ENCODE measurements at places on chromosomes 11 and 22. TPM values are rescaled to one million over a fixed set of nuclear protein-coding genes. Genes with fewer than 3 reads are reported as not detected.
A peak's percentile ranks its signal among the peaks of the same experiment; 100 is the strongest.

DNA sequence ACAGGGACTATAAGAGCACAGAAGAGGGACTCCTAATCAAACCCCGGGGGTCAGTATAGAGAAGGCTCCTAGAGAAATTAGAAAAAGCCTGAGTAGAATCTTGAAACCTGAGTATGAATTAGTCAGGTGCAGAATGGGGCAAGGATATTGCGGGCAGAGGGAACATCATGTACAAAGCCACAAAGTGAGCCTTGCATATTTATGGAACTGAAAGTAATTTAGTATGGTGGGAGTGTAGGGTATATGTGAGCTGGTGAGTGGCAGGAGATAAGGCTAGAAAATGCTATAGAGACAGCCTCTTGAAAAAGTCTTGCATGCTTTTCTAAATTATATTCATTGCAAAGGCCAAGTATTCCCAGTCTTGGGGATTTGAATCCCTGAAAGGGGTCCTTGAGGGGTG, 93.7 kb downstream of the STIM1 start:
- H3K27ac ChIP-seq = no peak overlapping the region
- no peak overlapping the region for H3K4me3 ChIP-seq
- peaks cover 69% of the 10 kb centered on the region for H3K4me1 ChIP-seq
- no peaks in the 10 kb centered on the region for H3K36me3 ChIP-seq
- no peak for DNase-seq
- H3K27me3 ChIP-seq = no peaks in the 10 kb centered on the region

DNA sequence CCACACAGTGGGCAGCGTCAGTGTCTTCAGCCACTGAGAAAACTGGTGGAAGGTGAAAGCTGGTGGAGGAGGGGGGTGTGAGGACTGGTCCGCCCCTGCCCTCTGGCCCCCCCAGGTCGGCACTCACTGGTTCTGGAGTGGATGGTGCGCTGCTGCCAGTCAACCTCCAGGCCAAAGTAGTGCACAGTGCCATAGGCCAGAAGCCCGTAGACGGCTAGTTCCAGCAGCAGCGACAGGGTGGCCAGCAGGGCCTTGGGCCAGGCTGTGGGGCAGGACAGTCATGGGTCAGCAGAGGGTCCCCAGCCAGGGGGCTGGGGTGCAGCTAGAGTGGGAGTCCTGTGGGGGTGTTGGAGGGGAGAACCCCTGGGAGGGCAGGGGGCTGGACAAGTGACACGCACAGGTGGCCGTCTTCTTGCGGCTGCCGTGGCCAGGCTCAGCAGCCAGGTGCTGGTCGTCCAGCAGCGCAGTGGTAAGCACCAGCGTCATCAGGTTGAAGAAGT, 2.2 kb downstream of the LMF2 start:
- H3K36me3 ChIP-seq = peaks cover 42% of the 10 kb centered on the region
- no peak for DNase-seq
- no peaks in the 10 kb centered on the region for H3K27me3 ChIP-seq
- no peak overlapping the region for H3K27ac ChIP-seq
- H3K4me3 ChIP-seq = no peak overlapping the region
- H3K4me1 ChIP-seq = peaks cover 17% of the 10 kb centered on the region

- no peaks in the 10 kb centered on the region for H3K36me3 ChIP-seq
- H3K4me3 ChIP-seq = no peak overlapping the region
- no peaks in the 10 kb centered on the region for H3K4me1 ChIP-seq
Observed at GRCh38 chr11:36346562-36347383, 50.7 kb downstream of the PRR5L start.

DNA sequence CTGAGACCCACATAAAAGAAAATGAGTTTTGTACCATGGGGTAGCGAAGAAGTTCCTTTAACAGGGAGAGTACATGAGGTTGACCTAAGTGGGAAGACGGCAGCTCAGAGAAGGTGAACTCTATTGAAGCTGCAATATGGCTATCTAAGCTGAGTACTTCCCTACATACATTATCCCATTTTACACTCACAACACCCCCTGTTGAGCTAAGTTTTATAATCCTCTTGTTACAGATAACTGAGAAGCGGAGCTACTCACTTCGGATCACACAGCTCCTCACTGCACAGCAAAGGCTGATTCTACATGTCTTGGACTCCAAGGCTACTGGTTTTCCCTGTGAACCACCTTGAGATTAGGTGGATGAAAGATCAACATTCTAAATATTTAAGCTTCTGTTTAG, 8.2 kb upstream of the PIWIL4 start:
- no peak for DNase-seq
- peaks cover 31% of the 10 kb centered on the region for H3K4me1 ChIP-seq
- no peak overlapping the region for H3K4me3 ChIP-seq
- peak overlapping the region; percentile 54 for H3K27ac ChIP-seq

The TYR gene
- not detected for total RNA-seq

DNA sequence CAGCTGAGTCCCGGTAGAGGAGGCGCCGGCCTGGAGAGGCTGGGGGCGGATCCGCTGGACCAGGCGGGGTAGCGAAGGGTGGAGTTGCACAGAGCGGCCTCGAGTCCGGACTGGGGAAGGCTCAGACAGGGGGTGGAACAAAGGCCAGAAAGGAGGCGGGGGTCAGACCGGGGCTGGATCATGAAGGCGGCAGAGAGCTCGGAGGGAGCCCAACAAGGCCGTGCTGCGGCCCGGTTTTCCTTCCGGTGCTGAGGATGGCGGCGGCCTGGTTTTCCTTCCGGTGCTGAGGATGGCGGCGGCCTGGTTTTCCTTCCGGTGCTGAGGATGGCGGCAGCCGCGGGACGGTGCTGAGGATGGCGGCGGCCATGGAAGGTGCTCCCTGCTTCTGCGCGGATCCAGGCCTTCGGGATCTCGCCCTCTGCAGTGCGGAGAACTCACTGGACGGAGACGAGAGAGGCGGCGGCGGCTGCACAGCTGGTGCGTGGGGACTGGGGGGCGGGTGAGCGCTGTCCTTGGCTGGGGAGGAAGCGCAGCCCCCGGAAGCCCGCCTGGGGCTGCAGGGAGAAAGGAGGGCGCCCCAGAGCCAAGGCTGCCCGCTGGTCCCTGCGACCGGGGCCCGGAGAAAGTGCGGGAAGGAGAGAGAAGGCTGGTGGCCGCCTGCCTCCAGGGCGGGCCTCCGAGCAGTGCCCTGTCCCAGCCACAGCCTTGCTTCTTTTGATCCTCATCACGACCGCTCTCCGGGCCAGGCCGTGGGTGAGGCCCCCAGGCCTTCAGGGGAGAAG, 350.4 kb upstream of the B3GAT1 start:
- no peaks in the 10 kb centered on the region for H3K4me1 ChIP-seq
- no peaks in the 10 kb centered on the region for H3K36me3 ChIP-seq
- H3K27ac ChIP-seq = no peak overlapping the region
- no peak overlapping the region for H3K4me3 ChIP-seq
- peaks cover 11% of the 10 kb centered on the region for H3K27me3 ChIP-seq

GRCh38 chr11:117345039-117345438, 17.4 kb downstream of the CEP164 start:
- H3K4me3 ChIP-seq = no peak overlapping the region
- H3K36me3 ChIP-seq = peaks cover 66% of the 10 kb centered on the region
- no peak for DNase-seq
- H3K27ac ChIP-seq = no peak overlapping the region
- H3K4me1 ChIP-seq = no peaks in the 10 kb centered on the region

- no peaks in the 10 kb centered on the region for H3K27me3 ChIP-seq
- no peaks in the 10 kb centered on the region for H3K4me1 ChIP-seq
- peaks cover 53% of the 10 kb centered on the region for H3K36me3 ChIP-seq
- no peak for DNase-seq
- no peak overlapping the region for H3K27ac ChIP-seq
Observed at GRCh38 chr22:29559853-29560252, 6.3 kb upstream of the THOC5 start.

The SERHL2 gene
- 3.0 TPM for total RNA-seq

The KRTAP5-2 gene
- not detected for total RNA-seq

GRCh38 chr22:31739795-31740201, 10.1 kb downstream of the PRR14L start:
- H3K36me3 ChIP-seq = peaks cover 34% of the 10 kb centered on the region
- peaks cover 43% of the 10 kb centered on the region for H3K4me1 ChIP-seq
- H3K4me3 ChIP-seq = no peak overlapping the region
- H3K27ac ChIP-seq = peak overlapping the region; percentile 63
- DNase-seq = no peak
- H3K27me3 ChIP-seq = no peaks in the 10 kb centered on the region

- no peak overlapping the region for H3K4me3 ChIP-seq
- H3K27ac ChIP-seq = no peak overlapping the region
Observed at GRCh38 chr11:13721760-13722159, 53.3 kb downstream of the FAR1 start.

The UBASH3B gene
- total RNA-seq = 38.6 TPM

DNA sequence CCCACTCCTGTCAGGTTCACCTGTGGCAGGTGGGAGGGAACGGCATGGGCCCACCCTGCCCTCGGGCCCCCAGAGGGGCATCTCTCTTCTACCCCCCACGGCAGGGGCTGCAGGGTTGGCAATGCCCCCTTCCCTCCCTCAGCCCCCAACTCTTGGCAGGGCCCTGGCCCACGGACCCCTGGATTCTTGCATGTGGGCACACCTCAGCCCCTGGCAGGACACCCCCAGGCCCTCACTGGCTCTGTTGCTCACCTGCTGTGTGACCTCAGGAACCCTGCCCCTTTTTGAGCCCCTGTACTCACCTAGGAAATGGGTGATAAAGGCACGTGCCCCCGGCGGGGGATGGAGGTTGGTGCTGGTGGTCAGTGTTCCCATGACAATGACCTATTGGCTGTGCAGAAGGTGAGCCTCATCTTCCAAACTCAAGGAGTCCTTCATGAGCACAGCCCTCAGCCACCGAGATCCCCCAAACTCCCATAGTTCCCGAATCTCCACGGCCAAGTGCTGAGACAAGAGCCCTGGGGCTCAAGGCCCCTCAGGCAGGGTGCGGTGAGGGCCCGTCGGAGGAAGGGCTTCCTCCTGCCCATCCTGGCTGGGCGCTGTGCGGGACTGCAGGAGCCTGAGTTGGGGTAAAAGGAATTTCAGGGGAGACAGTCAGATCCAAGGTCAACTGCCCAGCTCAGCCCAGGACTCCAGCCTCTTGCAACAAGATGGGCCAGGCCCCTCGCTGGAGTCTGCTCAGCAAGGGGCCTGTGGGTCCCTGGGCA, 198.2 kb downstream of the IGLL1 start:
- no peak overlapping the region for H3K27ac ChIP-seq
- no peak for DNase-seq
- no peaks in the 10 kb centered on the region for H3K27me3 ChIP-seq
- peaks cover 4% of the 10 kb centered on the region for H3K4me1 ChIP-seq
- no peak overlapping the region for H3K4me3 ChIP-seq

DNA sequence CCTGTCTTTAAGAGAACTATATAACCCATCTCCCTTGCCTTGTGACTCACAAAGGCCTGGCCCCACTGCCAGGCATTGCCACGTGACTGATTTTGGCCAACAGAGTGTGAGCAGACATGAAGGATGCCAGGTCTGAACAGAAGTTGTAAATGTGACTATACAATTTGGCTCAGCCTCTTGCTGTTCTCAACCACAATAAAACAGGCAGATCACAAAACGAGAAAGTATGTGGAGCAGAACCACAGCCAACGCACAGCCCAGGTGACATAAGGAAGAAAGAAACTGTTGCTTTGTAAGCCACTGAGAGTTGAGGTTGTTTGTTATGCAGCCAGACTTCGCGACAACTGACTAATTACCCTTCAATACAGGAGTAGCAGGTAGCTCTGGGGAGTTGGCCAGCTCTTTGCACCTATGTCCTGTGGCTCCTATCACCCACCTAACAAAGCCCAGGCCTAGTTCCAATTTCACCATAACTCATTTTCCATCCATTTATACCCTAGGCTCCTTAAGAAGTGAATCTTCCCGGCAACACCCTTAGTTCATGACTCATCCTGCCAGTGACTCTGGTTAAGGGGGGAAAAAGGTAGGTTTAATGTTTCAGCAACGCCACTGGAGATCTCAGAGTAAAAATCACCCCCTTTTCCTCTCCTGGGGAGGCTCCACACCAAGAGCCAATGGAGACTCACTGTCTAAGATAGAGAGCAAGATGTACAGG, 53.7 kb downstream of the GALNT18 start:
- H3K36me3 ChIP-seq = no peaks in the 10 kb centered on the region
- no peak overlapping the region for H3K4me3 ChIP-seq
- no peaks in the 10 kb centered on the region for H3K27me3 ChIP-seq
- peaks cover 9% of the 10 kb centered on the region for H3K4me1 ChIP-seq

- no peak overlapping the region for H3K4me3 ChIP-seq
- no peaks in the 10 kb centered on the region for H3K4me1 ChIP-seq
- H3K27ac ChIP-seq = no peak overlapping the region
- H3K27me3 ChIP-seq = no peaks in the 10 kb centered on the region
Observed at GRCh38 chr11:103368145-103368544, 258.9 kb downstream of the DYNC2H1 start.

- DNase-seq = no peak
- H3K27me3 ChIP-seq = peaks cover 100% of the 10 kb centered on the region
- H3K4me1 ChIP-seq = no peaks in the 10 kb centered on the region
- H3K27ac ChIP-seq = no peak overlapping the region
Observed at GRCh38 chr11:31824879-31825837, 14.0 kb upstream of the PAX6 start.

The PNPLA5 gene
- not detected for total RNA-seq

DNA sequence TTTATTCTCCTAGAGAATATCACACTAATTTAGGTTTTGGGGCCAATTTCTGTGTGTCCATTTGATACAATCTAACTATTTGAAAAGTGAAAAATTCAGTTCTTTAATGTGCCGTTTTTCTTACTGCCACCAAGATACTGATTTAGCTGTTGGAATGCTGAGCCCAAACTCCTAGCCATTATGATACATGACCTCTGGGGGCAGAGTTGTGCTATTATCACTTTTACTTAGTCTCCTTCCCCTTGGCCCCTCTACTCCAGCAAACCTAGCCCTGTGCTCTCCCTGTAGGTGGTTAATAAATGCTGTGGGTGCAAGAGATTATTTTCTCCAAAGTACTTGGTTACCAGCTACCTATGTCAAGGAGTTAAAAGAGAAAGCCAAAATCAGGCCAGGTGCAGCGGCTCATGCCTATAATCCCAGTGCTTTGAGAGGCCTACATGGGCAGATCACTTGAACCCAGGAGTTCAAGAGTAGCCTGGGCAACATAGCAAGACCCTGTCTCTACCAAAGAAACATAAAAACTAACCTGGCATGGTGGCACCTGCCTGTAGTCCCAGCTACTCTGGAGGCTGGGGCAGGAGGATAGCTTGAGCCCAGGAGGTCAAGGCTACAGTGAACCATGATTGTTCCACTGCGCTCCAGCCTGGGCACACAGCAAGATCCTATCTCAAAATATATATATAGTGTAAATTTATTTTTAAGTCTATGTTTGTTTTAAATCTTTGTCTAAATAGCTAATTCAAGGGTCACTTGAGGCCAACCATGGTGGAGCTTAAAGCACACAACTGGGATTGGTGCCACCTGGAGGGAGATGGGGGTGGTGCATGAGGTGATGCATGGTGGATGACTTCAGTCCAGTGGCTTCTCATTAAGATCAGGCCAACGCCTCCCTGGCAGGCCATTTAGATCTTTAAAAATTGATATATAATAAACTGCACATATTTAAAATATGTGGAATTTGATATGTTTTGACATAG, 193.2 kb upstream of the PLET1 start:
- H3K4me3 ChIP-seq = no peak overlapping the region
- H3K27me3 ChIP-seq = no peaks in the 10 kb centered on the region
- no peaks in the 10 kb centered on the region for H3K36me3 ChIP-seq
- H3K4me1 ChIP-seq = no peaks in the 10 kb centered on the region
